ENCODE measurements at places on chromosomes 11 and 22.

GRCh38 chr11:85955531-85955930, 100.3 kb downstream of the CCDC83 start:
- no peak for DNase-seq

GRCh38 chr11:122776546-122776945, 61.8 kb upstream of the CRTAM start:
- no peak for DNase-seq

DNA sequence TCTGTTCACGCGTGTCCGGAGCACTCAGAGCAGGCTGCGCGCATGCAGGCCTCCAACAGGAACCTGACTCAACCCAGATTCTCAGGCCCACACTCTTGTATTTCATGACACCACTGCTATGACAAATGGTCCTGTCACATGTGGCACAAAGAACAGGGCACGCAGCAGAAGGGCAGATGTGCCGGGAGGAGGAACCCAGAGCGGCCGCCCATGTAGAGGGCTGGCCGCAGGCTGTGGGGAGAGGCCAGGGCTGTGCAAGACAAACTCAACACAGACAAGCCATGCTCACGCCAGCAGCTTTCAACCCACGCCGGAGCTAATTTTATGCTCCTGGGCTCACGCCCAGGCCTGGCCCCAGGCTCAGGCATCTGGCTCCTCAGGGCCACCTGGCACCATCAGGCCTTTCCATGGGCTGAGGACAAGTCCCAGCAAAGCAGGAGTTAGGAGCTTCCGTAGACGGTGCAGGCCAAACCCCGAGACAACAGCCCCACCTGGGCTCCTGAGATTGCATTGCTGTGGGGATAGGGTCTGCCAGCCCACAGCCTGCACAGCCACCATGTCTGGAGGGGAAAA, 40.0 kb downstream of the DUSP8 start:
- DNase-seq, result no peak

DNA sequence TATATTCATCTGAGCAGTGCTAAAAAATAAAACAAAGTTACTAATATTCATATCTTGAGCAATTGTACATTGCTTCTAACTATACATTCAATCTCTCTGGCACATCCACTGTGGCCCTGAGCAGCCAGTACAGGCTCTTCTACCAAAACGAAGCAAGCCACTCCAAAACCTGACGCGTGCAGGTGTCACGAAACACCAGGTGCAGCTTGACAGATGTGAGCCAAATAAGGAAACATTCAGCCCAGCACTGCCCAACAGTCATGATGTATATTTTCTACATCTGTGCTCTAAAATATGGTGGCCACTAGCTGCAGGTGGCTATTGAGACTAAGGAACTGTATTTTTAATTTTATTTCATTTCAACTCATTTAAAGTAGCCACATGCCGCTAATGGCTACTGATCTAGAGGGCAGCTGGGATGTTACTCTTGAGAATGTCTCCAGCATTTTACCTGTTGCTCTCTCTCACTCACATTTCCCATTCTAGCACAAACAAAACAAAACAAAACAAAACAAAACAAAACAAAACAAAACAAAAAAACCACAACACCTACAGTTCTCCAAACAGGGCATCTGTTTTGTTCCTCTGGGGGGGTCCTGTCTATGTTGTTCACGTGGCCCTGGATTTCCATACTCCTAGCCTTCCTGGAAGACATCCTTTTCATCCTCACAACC, 77.7 kb downstream of the LARGE1 start:
- no peak for DNase-seq

- peak; percentile 42 for DNase-seq
Observed at GRCh38 chr22:17237038-17237668, 17.9 kb upstream of the ADA2 start.

GRCh38 chr11:9680028-9680427, 16.2 kb downstream of the SWAP70 start:
- DNase-seq, result no peak

GRCh38 chr22:26068571-26068970, 100.7 kb upstream of the SEZ6L start:
- no peak for DNase-seq

DNA sequence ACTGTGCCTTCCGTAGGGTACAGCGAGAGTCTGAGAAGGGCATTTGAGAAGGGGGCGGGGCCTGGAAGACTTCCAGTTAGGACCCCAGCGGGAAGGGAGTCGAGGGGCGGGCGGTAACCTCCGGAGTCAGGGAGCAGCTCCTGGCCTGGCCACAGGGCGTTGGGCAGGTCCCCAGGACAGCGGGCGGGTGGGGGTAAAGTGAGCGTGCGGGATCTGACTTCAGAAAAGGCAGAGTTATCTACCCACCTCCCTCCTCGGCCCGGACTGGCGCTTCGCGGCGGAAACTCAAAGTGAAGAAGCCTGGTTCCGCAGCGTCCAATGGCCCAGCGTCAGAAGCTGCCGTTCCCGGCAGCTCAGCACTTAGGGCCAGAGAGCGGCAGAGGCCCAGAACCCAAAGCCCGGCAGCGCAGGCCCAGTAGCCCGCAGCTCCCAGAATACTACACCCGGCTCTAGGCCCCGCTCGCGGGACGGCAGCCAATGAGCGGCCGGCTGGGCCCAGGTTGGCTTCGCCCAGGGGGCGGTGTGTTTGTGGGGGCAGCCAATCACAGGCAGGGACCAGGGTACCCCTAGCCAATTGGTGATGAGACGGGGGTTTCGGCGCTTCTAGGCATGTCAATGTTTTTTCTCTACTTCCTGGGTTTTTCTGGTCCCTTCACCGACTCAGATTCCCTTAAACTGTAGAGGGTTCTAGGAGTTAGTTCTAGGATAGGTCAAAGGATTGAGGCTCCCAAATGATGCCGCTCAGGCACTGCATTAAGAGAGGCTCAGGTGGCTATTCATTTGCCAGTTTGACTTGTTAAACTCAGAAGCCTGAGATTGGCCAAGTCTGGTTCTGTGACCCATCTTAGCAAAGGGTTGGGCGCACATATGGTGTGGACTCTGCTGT, at the start of gene TRIM68:
TSS of gene TRIM68 (minus strand) at position 451 of the 886 bp plus-strand sequence. CDS start 2,727 bp downstream, outside the sequence.
- DNase-seq, result peak; percentile 95

DNA sequence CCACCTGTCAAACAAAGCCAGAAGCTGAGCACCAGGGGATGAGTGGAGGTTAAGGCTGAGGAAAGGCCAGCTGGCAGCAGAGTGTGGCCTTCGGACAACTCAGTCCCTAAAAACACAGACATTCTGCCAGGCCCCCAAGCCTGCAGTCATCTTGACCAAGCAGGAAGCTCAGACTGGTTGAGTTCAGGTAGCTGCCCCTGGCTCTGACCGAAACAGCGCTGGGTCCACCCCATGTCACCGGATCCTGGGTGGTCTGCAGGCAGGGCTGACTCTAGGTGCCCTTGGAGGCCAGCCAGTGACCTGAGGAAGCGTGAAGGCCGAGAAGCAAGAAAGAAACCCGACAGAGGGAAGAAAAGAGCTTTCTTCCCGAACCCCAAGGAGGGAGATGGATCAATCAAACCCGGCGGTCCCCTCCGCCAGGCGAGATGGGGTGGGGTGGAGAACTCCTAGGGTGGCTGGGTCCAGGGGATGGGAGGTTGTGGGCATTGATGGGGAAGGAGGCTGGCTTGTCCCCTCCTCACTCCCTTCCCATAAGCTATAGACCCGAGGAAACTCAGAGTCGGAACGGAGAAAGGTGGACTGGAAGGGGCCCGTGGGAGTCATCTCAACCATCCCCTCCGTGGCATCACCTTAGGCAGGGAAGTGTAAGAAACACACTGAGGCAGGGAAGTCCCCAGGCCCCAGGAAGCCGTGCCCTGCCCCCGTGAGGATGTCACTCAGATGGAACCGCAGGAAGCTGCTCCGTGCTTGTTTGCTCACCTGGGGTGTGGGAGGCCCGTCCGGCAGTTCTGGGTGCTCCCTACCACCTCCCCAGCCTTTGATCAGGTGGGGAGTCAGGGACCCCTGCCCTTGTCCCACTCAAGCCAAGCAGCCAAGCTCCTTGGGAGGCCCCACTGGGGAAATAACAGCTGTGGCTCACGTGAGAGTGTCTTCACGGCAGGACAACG, 11.7 kb downstream of the CXCR5 start:
- DNase-seq, result peak; percentile 80

DNA sequence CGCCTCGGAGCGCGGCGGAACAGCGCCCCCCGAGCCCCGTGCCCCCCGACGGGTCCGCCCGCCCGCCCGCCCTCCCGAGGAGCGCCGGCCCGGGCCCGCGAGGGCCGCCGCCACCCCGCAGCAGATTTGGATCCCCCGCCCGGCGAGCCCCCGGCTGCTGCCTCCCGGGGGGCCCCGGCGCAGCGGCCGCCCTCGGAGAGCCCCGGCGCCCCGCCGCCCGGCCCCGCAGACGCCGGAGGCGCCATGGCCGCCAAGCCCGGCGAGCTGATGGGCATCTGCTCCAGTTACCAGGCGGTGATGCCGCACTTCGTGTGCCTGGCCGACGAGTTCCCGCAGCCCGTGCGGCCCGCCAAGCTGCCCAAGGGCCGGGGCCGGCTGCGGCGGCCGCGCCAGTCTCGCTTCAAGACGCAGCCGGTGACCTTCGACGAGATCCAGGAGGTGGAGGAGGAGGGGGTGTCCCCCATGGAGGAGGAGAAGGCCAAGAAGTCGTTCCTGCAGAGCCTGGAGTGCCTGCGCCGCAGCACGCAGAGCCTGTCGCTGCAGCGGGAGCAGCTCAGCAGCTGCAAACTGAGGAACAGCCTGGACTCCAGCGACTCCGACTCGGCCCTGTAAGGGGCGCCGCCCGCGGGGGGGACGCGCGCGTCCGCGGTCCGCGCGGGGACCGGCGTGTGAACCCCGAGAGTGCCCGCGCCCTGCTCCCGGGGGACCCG, 380 bp downstream of the C11orf96 start:
- DNase-seq, result peak; percentile 56

DNA sequence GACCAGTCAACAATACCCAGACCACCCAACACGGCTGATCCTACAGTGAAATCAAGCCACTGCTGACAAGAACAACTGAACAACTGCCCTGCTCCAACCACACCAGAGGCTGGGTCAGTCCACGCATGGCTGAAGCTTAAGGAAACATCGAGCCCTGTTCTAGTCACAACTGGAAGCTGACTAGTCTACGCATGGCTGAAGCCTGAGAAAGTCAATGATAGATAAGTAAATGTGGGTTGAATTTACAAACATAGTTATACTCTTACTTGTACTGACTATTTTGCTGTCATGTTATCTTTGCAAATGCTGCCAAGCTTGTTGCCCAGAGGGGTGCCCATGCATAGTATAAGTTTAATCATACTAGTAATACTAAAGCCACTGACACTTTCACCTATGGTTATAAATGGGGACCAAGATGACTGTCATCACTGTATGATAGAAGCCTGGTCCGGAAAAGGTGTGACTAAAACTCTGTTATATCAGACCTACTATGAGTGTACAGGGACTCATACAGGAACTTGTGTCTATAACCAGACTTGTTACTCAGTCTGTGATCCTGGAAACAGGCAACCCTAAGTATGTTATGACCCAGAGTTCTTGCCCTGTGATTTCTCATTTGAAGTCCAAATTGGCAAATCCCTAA, 43.4 kb upstream of the GLYAT start:
- DNase-seq, result no peak

DNA sequence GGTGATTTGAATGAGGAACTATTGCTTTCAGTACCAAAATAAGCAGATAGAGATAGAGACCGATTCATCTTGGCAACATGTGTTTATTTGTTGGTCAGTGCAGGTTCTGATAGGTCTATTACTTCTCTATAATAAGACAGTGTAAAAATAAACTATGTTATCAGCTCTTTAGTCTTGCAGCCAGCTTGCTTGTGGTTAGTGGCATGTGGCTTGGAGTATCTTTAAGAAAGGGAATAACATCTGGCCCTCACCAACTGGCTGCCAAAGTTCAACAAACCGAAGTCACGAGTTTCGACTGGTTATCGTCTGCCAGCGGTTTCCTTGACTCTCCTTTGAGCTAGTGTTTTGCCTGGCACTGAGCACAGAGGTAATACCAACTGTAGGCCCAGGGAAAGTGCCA, 71.8 kb downstream of the CTTN start:
- DNase-seq, result no peak

- DNase-seq, result no peak
Observed at GRCh38 chr11:41461057-41461681, 1.7 kb upstream of the LRRC4C start.

DNA sequence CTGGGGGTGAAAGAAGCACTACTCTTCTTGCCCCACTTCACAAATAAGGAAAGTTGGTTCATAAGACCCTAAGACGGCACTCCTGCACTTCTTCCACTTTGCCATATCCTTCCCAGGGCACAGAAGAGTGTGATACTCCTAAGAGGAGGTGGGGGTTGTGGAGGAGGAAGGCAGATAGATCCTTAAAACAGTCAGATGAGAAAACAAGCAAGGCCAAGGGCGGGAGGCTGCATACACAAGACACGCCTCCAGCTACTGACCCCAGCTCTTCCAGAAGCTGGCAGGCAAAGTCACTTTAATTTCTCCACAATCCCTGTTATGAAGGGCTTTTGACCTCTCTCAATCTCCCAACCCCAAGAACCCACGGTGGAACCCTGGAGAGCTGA, 1.6 kb upstream of the CHRM4 start:
- DNase-seq, result no peak

DNA sequence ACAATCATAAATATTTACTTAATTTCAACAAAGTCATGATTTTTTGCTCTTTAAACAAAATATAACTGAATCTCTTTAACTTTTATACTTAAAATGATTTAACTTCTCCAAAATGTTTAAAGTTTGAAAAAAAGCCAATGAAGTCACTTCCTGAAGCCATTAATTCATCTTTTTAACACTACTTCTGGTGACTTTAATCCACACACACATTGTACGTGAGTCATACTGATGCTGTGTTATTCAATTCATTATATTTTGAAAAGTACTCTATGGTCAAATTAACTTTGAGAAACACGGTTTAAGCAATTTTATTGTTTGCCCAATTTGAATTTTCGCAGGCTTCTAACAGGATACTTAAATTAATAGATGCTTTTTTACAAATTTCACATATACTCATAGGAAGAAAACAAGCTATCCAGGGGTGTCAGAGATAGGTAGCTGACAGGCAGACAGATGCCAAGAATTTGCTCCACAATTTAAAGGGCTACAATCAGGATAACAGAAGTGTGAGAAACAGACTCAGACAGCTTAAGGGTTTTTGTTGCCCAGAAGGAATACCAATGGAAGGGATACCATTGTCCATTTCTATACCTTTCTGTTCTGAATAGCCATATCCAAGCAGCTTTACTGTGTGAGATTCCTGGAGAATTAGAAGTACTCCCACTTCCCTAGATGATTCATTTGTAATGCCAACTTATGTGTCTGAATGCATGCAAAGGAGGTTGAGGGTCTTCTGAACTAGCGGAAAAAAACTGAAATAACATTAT, 118.4 kb downstream of the RBFOX2 start:
- DNase-seq, result no peak

GRCh38 chr22:49460592-49461281, 366.9 kb downstream of the BRD1 start:
- no peak for DNase-seq

GRCh38 chr22:20569059-20570058, 61.9 kb downstream of the MED15 start:
- peak; percentile 77 for DNase-seq

DNA sequence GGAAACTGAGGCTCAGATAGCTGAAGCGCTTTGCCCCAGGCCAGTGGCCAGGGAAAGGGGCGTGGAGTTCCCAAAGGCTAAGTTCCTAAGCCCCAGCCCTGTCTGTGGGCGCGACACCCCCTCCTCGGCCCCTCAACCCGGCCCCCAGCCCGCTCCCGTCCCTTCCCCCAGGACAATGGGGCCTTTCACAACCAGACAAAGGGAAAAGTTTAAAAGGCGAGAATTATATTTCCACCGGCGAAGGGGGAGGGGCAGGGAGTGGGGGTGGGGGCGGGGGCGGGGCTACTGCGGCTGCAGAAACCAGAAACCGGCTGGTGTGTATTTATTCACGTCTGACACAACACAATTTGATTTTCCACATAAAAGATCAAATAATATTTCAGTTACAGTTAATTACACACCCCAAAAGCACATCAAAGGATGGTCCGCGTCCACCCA, 192.1 kb downstream of the MN1 start:
- DNase-seq, result no peak
